ENCODE measurements at places on chromosomes 7 and 10. TPM values are rescaled to one million over a fixed set of nuclear protein-coding genes. Genes with fewer than 3 reads are reported as not detected.

The DHTKD1 gene
- polyA plus RNA-seq: 11.1 TPM

The ZNF804B gene
- polyA plus RNA-seq: not detected

The GPR85 gene
- polyA plus RNA-seq: not detected

The CCDC3 gene
- 0.73 TPM for polyA plus RNA-seq

- DNase-seq: no peak
Measured at GRCh38 chr10:11095374-11095801, 77.7 kb downstream of the CELF2 start.

DNA sequence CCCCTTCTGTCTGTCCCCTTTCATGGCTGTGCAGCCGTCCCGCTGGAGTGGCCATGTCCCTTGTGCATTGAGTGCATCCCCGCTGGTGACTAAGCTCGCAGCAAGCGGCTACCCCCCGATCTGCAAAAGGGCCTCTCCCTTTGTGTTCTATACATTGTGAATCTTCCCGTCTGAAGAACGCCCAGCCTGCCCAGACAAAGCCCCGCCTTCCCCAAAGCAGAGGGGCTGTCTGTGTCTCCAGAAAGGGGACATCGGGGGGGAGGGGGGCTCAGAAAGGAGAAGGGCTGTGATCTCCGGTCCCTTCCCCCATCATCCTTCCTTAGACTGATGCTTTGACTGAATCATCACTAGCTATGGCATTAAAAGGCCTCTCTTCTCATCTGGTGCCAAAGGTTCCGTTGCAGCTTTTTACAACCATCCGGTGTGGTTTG, 11.9 kb downstream of the NPTX2 start:
- DNase-seq: no peak

- DNase-seq: no peak
Measured at GRCh38 chr7:51198654-51199053, 118.0 kb downstream of the COBL start.

GRCh38 chr7:18803923-18804322, 308.4 kb downstream of the HDAC9 start:
- no peak for DNase-seq

GRCh38 chr7:100544967-100545359, 6.0 kb downstream of the AGFG2 start:
- no peak for DNase-seq

DNA sequence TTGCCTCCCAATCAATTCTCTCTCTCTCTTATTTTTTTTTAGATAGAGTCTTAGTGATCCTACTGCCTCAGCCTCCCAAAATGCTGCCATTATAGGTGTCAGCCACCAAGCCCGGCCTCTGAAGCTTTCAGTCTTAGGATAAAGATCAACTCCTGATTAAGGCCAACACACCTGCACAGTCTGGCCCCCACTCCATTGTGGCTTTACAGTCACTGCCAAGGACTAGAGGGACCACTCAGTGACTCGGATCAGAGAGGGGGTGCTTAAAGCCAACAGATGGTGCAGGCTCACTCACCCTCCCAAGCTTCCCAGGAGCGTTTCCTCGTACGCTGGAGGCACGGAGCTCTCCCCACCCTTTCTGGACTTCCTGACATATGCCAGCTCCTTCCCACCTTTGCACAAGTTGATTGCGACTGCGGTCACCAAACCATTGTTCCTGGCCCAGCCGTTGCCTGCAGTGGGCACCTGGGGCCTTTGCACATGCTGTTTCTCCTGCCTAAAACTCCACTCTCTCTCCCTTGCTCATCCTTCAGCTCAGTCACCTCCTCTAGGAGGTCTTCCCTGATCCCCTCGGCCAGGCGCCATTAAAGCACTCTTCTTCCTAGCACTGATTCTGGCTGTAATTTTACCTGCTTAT, 1.7 kb upstream of the CDH23 start:
- DNase-seq: no peak

Measured in A549 (cell line).